Right lobe of liver (tissue), 6 donors: ENCODE measurements at places on chromosomes 2 and 18. TPM values are rescaled to one million over a fixed set of nuclear protein-coding genes. Genes with fewer than 3 reads are reported as not detected.

DNA sequence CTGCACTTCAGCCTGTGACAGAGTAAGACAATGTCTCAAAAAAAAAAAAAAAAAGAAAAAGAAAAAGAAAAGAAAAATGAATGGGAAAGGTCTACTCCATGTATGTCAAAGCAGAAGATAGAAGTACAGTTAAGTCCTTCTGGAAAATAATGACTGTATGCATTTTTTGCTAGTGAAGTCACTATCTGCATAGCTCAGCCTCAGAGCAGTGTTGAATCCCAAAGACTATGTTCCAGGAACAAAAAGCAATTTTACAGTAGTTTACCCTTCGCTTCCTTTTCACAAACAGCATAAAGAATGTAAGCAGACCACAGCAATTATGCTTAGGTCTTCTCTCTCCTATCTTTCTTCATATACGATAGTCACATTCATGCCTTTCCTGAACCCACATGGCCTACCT is 497.4 kb downstream of the CMPK2 start:
- H3K27me3 ChIP-seq = no peaks in the 10 kb centered on the region
- no peak overlapping the region for H3K4me3 ChIP-seq
- DNase-seq = no peak

GRCh38 chr2:104434318-104434792 is 419.6 kb upstream of the POU3F3 start:
- H3K27me3 ChIP-seq = no peaks in the 10 kb centered on the region
- H3K36me3 ChIP-seq = no peaks in the 10 kb centered on the region
- peak; percentile 63 for DNase-seq
- no peaks in the 10 kb centered on the region for H3K4me1 ChIP-seq
- peak overlapping the region; percentile 21 for H3K4me3 ChIP-seq

SLC39A6 gene
- 13.2 TPM for total RNA-seq

DNA sequence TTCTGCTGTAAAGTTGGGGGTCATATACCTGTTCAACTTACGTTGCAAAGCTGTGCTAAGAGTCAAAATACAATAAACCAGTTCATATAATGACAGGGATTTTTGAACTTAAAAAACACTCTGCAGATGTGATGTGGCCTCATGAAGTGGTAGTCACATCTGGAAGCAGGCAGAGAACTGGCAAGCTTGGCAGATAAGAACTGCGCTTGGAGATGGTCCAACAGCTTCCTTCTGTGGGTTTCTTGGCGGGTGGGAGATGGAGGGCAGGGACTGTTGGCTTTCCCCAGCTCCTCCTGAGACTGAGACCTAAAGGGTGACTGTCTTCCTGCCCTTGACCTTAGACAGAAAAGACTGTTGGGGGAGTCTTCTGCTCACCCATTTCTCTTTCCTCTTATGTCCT is 140.4 kb downstream of the CTIF start:
- no peaks in the 10 kb centered on the region for H3K36me3 ChIP-seq
- H3K4me3 ChIP-seq = no peak overlapping the region
- no peak for DNase-seq
- H3K27ac ChIP-seq = no peak overlapping the region
- no peaks in the 10 kb centered on the region for H3K27me3 ChIP-seq
- H3K4me1 ChIP-seq = peaks cover 29% of the 10 kb centered on the region

GRCh38 chr18:2138552-2138951 is 432.8 kb downstream of the METTL4 start:
- H3K27me3 ChIP-seq = no peaks in the 10 kb centered on the region
- no peak overlapping the region for H3K4me3 ChIP-seq
- DNase-seq = no peak
- no peaks in the 10 kb centered on the region for H3K4me1 ChIP-seq
- H3K27ac ChIP-seq = no peak overlapping the region

HOXD8 gene
- not detected for total RNA-seq

GRCh38 chr2:42359304-42359964 is 1.6 kb downstream of the COX7A2L start:
- H3K4me1 ChIP-seq = no peaks in the 10 kb centered on the region
- no peaks in the 10 kb centered on the region for H3K36me3 ChIP-seq

USP37 gene
- total RNA-seq = 6.8 TPM
